ENCODE measurements at places on chromosomes 2 and 18.

GRCh38 chr18:3952031-3952430 is 502.1 kb downstream of the TGIF1 start:
- DNase-seq: no peak

- no peak for DNase-seq
These were observed 279.8 kb downstream of the NAPG start for GRCh38 chr18:10805587-10806118.

DNA sequence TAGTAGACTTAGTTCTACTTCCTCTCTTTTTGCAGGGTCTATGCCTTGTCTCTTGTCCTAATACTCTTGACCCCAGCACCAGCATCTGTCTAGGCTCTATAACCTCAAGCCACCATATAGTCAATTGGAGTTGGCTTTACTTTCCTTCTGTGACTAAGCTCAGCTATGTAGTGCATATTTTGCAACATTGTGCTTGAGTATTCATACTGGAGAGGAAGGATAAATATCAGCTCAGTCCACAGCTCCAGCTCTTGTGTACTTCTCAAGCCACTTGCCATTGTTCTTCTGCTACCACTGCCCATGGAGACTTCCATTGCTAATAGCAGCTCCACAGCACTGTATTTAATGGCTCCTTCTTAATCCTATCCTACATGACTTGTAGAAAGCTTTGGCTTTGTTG is 35.5 kb upstream of the CD28 start:
- DNase-seq: no peak

- DNase-seq: no peak
These were observed 37.4 kb downstream of the ZNF236 start for GRCh38 chr18:76859474-76860339.

- DNase-seq: peak; percentile 23
These were observed 1.8 kb upstream of the KLHL41 start for GRCh38 chr2:169507698-169508097.

- no peak for DNase-seq
These were observed 40.3 kb downstream of the EML6 start for GRCh38 chr2:54763636-54764291.

DNA sequence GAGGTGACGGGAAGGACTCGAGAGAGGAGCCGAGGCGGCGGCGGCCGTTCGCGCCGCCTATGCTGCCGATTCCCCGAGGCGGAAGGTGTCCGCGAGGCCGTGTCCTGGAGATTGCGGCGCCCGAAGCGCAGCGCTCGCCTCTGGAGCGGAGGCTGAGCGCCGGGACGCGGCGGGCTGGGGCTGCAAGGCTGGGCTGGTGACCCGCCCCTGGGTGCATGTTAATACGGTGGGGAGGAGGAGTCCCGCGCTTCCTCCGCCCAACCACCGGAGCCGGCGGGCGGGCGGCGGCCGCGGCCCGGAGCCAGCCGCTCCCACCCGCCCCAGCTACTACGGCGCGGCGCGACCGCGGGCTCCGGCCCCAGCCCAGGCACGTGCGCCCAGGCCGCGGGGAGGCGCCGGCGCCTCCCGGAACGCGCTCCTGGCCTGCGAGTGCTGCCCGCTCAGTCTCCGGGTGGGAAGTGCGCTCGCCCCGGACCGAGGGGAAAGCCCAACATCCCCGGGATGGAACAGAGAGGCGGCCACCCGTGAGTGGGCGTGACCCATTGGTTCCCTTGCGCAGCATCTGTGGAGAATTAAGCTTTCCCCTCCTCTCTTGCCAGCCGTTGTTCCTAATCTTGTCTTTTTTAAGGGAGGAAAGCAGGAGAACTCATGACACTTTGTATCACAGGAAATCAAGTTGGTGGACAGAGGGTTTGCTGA is at the start of gene DLGAP1:
TSS of gene DLGAP1 (minus strand) at position 195 of the 699 bp plus-strand sequence.
- DNase-seq: peak; percentile 10

- no peak for DNase-seq
These were observed 89.9 kb upstream of the TMEM247 start for GRCh38 chr2:46389417-46389916.

- DNase-seq: no peak
These were observed 407.4 kb downstream of the GRB14 start for GRCh38 chr2:164213916-164214315.

DNA sequence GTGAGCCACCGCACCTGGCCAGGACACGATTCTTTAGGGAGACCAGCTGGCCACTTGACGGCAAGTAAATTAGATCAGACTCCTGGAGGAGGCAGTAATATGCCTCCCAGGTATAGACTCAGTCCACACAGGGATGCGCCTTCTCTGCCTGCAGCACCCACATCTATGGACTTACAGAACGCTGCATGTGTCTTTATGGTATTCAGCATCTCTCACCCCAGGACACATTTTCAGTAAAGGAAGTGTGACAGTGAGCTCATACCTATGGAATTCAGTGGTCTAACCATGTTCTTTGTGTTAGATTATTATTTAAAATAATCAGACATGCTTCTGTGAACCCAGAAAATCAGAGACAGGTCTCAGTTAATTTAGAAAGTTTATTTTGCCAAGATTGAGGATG is 5.9 kb upstream of the NARS1 start:
- DNase-seq: peak; percentile 19

DNA sequence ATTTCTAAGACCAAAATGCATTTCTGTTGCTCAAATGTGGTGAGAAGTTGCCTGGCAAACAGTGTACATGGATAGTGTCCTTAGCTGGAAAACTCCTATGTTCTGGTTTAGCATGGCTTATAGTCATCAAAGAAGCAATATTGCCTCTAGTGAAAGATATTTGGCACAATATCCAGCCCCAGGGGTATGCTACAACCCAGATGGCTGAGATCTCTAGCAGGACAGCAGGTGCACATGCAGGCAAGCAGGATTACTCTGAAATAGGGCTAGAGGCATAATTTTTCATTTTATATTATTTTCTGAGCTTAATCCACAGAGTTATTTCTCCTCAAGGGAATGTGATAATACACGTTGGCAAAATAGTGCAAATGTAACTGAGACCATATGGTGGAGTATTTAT is 34.0 kb downstream of the CCDC195 start:
- DNase-seq: no peak

DNA sequence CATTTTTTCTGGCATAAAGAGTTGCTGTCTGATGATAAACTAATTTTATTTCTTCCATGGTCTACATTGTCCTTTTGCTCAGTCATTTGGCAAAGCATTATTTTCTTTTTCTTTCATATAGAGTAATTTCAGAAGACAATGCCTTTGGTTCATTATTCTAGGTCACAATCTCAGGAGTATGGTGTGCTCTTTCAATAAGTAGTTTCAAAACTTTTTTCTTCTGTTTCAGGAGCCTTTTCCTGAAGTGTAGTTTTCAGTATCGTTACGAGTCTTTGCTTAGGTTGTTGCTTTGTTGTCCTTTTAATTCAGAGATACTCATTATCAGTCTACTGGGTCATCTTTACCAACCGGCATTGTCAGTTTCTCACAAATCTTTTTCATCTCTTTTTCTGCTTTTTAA is 100.4 kb upstream of the GPC1 start:
- no peak for DNase-seq

- no peak for DNase-seq
These were observed 7.0 kb downstream of the EIF2AK2 start for GRCh38 chr2:37149626-37150322.

DNA sequence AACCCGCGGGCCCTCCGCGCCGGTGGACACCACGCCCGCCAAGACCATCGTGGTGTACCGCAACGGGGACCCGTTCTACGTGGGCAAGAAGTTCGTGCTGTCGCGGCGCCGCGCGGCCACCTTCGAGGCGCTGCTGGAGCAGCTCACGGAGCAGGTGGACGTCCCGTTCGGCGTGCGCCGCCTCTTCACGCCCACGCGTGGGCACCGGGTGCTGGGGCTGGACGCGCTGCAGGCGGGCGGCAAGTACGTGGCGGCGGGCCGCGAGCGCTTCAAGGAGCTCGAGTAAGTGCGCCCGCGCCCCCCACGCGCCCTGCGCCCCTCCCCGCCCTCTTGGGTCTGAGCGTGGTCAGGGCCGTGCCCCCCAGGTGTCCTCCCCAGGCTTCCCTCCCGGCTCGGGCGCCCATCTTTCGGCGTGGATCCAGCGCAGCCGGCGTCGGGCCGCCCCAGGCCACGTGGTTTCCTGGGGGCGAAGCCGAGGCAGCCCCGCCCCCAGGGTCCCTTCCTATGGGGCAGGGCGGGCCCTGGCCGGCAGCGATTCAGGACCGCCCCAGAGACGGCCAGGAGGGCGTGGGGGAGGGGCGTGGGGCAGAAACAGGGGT is 481 bp downstream of the DCDC2C start:
- no peak for DNase-seq

GRCh38 chr2:109174214-109174613 is 45.2 kb downstream of the SH3RF3 start:
- DNase-seq: peak; percentile 36

- no peak for DNase-seq
These were observed 171.2 kb downstream of the ANTXR1 start for GRCh38 chr2:69184224-69184623.

GRCh38 chr2:20222769-20223406 is 2.0 kb downstream of the SDC1 start:
- DNase-seq: no peak

DNA sequence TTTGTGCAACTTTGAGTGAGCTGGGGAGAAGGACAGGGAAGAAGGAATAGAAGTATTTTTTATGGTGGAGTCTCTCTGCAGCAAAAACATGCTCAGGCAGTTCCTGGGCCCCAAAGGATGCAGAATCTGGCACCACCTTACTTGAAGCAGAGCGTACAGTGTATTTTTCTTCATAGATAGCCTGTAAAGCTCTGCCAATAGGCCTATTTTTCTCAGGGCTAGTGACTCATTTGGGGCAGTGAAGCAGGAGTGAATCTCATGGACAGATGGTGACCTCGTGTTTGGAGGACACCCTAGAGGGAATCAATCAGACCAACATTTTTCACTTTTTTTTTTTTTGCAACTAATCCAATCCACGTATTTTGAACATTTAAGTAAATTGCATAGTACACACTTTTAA is 268.1 kb upstream of the CXCR4 start:
- peak; percentile 32 for DNase-seq

GRCh38 chr18:66461344-66461743 is 142.5 kb downstream of the CDH19 start:
- DNase-seq: no peak

DNA sequence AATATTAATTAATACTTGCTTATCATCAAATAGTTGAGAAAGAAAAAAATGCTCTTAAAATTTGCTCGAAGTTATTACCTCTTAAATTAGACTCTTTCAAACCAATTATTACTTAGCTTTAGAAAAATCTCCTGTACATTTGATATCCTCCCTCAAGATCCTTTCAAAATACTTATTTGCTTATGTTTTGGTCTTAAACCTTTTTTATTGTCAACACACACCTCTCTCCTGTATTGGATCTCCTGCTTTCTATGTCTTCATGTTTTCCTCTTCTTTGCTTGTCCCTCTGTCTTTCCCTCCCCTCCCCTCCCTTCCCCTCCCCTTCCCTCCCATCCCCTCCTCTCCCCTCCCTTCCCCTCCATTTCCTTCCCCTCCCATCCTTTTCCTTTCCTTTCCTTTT is 14.0 kb downstream of the OSBPL6 start:
- no peak for DNase-seq

DNA sequence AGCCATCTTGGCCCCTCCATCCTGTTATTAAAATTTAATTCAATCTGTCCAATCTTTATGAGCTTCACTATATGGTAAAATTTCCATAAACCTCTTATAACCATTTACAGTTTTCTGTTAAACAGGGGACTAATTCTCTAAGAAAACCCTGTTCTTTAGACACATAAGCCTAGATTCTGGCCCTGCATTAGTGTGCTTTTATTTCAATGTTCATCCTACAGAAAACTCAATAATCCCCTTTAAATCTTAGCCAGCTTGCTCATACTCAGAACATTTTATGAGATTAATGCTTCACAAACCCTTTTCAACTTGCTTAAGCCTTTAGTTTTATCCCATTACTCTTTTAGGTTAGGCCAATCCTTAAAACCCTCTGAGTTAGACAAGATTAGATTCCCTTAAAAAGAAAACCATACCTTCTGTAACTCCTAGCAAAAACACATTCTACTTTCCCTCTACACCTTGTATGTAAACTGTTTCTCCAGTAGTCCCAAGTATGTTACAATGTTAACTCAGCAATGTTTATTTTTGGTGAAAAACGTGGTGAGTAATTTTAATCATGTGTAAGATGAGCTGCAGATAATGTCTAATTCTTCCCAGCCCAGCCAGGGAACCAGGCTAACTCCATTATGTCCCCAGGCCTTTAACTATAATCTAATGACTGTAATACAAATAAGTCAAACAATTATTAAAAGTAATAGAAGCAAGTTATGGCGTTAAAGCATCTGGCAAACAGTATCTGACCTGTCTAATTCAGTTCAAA is 1953.4 kb upstream of the LRRTM1 start:
- DNase-seq: no peak

DNA sequence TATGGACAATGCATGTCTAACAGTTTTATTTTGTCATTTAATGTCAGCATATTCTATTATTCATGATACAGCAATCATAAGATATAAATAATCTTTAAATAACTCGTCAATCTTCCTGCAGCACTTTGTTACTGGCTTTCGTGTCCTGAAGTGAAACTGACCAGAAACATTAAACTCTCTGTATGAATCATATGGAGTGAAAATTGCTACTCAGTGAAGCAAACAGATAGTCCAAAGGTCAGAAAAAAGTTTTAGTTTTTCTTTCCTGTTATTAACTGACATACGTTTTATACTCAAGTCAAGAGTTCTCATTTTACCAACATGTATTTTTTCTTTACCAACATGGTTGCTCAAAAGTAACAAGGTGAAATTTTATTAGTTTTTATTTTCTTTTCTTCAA is 106.8 kb upstream of the GALNT5 start:
- no peak for DNase-seq

DNA sequence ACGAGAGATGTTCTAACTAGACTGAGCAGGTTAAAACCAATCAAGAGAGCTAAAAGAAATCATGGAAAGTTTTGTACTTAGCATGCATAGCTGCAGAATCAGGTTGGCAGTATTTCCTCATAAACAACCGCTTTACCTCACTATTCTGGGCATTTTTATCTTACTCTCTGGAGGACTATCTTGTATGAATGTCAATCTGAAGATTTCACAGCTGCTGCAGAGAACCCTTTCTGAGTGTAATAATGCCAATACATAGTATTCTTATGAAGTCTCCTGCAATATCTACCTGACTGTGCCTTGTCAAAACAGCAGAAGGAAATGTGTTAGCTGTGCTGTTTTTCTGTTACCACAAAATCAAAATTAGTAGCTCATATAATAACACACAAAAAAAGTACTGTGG is 705.9 kb upstream of the FSHR start:
- DNase-seq: no peak

DNA sequence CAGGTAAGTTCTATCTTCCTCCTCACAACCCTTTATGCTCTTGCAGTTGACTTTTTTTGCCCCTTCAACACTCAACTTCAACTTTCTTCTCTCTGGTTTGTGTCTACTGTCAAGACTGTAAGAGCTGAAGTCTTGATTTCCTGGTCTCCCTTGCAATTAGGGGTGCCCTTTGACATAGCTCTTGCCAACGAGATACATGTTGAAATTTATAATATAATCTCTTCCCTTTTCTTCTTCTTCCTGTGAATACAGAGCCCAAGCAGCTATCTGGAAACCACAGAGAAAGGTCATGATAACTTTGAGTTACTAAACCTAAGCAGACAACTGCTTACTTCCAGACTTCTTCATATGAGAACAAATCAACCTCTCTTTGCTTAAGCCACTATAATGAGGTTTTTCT is 163.5 kb downstream of the MC4R start:
- DNase-seq: no peak
